ENCODE measurements at places on chromosomes 12 and 14.

- no peak for DNase-seq
Observed at GRCh38 chr12:83573671-83574070, 887.0 kb downstream of the TMTC2 start.

DNA sequence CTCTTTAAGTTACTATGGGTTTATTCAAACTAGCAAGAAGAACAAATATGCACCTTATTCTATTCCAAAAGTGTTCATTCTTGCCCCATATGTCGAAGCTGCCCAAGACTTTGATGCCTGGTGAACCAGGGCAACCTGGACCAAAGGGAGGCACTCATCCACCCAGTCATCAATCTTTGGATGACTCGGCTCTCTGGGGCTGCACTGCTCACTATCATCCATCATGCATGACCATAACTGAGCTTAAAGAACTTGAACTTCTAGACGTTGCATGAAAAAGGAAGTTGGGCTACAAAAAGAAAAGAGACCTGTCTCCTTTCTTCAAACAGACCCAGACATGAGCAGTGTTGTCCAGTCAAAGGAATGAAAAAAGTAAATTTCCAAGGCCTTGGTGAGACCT, 1.2 kb downstream of the KRT4 start:
- DNase-seq: no peak

- DNase-seq: no peak
Observed at GRCh38 chr12:23555825-23556207, 393.7 kb downstream of the SOX5 start.

DNA sequence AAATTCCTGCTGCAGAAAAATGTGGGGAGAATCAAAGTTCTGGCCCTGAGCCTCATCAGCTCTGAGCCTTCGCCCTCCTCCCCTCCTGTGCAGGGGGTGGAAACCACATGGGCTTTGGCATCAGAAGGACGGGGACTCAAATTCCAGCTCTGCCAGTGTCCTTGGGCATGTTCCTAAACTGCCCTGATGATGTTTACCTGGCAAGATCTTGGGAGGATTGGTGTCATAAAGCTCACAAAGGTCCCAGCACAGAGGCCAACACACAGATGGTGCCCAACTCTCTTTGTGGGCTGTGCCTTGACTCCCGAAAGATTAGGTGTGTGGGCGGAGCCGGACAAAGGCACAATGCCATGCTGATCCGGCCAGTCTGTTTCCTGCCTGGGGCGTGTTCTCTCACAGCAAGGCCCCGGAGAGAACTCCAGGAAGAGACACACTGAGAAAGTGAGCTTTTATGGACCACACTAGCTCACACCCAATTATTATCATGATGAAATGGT, 20.5 kb upstream of the CLMN start:
- DNase-seq: no peak

DNA sequence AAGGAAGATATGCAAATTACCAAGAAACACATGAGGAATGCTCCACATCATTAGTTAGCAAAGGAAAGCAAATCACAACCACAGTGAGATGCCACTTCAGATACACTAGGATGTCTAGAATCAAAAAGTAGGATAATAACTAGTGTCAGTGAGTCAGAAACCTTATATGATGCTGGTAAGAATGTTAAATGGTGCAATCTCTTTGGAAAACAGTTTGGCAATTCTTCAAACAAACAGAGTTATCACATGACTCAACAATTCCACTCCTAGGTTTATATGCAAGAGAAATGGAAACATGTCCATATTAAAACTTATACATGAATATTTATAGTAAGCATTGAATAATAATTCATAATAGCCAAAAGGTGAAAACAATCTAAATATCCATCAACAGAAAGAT, 220.9 kb downstream of the FOXG1 start:
- no peak for DNase-seq

DNA sequence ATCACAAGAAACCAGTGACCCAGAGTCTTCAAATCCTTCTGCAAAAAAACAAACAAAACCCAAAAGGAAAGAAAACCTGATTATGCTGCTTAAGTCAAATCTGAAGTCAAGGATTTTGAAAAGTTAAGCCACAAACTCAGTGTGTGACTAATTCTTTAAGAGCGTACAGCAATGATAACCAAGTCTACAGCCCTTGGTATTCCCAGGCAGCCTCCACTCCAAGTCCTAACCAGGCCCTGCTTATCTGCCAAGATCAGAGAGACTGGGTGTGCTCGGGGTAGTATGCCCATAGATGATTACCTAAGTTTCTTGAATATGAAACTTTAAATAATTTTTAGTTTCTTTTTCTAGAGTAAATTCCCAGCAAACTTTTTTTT, 13.1 kb downstream of the PGAM5 start:
- DNase-seq: no peak

- no peak for DNase-seq
Observed at GRCh38 chr14:89936654-89937185, 17.8 kb downstream of the EFCAB11 start.

- no peak for DNase-seq
Observed at GRCh38 chr12:88876857-88877256, 296.6 kb upstream of the KITLG start.

DNA sequence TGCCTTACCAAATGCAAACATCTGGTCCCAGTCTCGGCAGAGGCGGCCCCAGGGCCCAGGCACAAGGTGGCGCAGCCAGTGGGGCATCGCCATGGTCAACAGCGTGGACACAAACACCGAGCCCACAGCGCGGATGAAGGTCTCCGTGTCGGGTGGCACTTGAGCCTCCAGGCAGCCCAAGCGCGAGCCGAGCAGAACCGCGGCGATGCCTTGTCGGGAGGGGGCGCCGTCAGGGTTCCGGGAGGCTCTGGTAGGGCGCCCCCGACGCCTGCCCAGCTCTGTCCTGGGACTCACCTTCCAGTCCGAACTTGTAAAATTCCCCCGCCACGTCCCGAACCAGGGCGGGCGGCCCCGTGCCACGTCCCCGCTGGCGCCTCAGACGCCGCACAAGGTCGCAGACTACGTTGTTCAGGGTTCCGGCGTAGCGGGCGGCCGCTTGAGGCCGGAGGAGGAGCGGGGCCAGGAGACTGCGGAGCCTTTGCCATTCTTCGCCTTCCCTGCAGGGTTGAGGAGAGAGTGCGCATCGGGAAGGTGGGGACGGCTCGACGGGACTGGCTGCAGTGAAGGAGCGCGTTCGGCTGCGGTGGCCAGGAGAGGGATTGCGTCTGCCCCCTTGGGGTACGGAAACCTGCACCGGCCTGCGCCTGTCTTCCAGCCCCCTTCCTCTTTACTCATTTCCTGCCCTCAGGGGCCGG, 1.7 kb downstream of the CYP27B1 start:
- no peak for DNase-seq

GRCh38 chr12:108832730-108833354, 24.5 kb downstream of the SSH1 start:
- no peak for DNase-seq
